HuH-7 (cell line): ENCODE measurements at places on chromosomes 4 and X.

- DNase-seq = no peak
These were observed 186.3 kb downstream of the NWD2 start for GRCh38 chr4:37430718-37431416.

GRCh38 chrX:270848-271367 is 10.3 kb upstream of the PLCXD1 start:
- no peak for DNase-seq

GRCh38 chr4:47203593-47203992 is 172.2 kb downstream of the GABRB1 start:
- DNase-seq = no peak

- DNase-seq = no peak
These were observed 3.8 kb downstream of the MBTPS2 start for GRCh38 chrX:21843179-21843578.

- no peak for DNase-seq
These were observed 193.7 kb upstream of the SPANXN4 start for GRCh38 chrX:142831961-142832530.

DNA sequence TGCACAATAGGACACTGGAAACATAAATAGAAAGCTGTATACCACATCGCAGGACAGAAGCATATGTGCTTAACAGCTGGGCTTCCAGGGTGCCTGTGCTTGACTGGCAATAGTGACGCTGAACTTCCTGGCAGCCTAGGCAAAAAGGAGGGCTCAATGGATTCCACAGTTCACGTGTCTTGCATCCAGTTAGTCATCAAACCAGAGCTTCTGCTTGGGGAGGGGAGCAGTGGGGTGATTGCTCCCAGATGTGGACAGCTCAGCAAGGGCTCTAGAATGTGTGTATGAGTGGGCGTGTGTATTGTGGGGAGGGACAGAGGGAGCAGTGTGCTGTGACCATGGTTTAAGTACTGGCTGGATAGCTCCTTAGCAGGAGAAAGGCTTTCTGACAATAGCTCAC is 2.3 kb downstream of the PRRG3 start:
- DNase-seq = no peak

DNA sequence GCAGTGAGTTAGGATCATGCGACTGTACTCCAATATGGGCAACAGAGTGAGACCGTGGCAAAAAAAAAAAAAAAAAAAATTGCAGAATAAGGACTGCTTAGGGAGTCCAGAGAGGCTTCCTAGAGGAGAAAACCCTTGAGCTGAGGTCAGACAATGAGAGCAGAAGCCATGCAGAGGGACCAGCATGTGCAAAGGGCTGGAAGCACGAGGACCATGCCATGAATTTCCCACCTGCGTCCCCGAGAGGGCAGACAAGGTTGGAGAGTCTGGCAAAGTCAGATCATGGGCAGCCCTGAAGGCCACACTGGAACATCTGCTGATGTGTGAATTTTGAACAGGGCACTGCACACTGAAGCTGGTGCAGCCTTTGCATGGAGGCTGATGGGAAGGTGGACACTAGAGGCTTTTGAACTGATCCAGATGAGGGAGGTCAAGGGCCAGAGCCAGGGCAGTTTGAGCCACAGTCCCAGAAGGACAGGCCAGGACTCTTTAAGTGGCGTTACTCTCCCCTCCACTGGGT is 6.5 kb upstream of the JAKMIP1 start:
- DNase-seq = no peak

DNA sequence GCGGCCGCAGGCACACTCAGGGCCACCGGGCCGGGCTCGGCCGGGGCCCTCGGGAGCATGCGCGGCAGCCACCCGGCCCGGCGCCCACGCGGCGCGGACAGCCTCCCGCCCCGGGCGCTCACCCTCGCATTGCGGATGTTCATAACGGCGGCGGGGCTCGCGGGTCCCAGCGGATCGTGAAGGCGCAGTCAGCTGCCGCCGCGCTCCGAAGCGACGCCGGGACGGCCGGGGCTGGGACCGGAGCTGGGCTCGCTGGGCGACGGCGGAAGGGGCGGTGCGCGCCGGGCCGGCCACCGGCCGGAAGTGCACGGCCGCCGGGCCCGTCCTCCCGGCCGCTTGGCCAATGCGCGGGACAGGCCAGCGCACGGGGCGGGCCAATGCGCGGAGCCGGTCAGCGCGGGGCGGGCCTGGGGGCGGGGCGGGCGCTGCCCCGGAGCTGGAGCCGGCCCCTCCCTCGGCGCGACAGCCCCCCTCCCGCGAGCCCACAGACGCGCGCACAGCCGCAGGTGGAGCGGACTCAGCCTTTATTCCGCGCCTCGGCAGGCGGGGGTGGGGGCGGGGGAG is at the start of gene NAA10:
TSS of gene NAA10 (minus strand) at position 276 of the 564 bp plus-strand sequence. CDS start at position 143, 133 bp downstream.
- DNase-seq = peak; percentile 78

- DNase-seq = no peak
These were observed 42.5 kb downstream of the LAMP2 start for GRCh38 chrX:120426599-120426998.

DNA sequence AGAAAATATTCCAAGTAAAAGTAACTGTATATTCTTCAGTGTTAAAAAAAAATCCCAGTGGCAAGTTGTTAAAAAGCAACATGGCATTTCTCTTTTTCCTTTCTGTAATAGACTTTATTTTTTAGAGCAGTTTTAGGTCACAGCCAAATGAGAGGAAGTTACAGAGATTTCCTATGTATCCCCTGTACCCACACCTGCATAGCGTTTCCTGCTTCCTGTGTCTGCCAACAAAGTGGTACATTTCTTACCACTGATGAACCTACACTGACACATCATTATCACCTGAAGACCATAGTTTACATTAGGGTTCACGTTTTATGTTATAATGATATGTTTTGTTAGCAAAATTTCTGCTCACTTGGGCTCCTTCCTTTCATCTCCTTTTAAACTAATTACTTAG is 124.7 kb downstream of the GPAT3 start:
- DNase-seq = no peak

- DNase-seq = no peak
These were observed 107.9 kb upstream of the ELOVL6 start for GRCh38 chr4:110306303-110306702.

- no peak for DNase-seq
These were observed 563.1 kb downstream of the INPP4B start for GRCh38 chr4:142282870-142283431.

DNA sequence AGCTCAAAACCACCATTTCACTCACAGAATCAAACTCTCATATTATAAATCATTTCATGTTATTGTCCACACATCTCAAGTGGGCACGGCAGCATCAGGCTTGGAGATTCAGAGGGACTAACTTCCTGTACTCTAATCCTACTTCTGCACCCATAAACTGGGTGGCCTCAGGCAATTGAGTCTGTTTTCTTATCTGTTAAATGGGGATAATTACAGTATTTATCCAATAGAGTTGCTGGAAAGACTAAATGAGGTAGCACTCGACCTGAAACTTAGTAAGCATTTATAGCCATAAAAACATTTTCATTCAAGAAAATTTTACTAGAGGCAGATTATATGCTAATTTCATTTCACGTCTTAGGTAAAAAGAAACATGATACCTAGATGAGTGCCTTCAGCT is 13.0 kb downstream of the TBC1D1 start:
- no peak for DNase-seq

DNA sequence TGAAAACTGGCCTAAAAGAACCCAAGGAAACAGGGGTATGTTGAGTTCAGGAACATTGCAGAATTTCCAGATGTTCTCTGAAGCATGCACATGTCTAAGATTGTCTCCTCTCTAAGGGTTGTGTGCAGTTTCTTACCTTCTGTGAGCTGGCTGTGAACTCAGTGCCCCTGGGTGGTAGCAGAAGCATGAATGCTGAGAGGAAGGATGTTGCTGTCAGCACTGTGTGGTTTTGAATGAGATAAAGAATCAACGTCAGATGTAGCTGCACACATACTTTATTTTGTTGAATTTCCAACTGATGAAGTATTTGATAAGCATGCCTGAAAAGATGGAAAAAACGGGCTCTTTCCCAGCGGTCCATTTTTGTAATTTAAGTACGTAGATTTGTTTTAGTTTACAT is 23.8 kb upstream of the CD38 start:
- no peak for DNase-seq

DNA sequence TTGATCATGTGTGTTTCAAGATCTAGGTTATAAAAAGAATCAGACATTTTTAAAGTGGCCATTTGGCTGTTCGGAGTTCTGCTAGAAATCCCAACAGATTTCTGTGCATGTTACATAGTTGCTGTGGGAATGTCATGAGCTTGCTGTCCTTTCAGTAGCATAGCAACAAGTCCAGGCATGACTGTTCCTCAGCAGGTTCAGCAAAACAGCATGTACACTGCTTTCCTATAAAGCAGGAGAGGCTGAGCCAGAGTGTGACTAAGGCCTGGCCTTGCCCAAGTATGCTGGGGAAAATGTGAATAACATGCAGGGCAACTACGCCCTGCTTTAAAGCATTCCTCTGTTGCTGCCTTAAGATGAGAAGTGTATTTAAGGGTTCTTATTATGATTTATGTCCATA is 217.1 kb upstream of the SMIM31 start:
- DNase-seq = no peak

- no peak for DNase-seq
These were observed 15.7 kb downstream of the HELT start for GRCh38 chr4:185033950-185034349.

DNA sequence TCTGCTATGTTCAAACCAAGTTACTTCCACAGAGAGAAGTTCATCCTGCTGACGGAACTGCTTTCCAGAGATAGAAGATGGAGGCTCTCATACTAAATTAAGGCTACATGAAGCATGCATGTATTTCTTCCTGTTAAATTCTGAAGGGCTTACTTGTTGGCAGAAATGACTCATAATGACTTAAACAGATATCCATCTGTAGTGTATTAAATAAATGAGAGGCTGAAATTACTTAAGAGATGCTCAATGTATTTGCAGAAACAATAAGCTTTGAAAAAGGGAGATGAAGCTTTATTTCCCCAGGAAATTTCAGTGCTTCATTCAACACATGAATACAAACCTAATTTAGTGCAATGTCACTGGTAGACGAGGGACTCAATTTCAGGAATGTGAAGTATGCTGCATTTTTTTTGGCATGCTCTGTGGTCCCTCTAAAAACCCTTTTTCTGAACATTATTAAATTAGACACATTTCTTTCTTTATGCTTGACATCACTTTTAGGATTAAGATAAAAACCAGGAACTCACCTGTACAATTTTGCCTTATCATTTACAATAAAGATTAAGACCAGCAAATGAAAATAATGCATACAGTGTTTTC is 759.1 kb upstream of the POU3F4 start:
- DNase-seq = no peak

DNA sequence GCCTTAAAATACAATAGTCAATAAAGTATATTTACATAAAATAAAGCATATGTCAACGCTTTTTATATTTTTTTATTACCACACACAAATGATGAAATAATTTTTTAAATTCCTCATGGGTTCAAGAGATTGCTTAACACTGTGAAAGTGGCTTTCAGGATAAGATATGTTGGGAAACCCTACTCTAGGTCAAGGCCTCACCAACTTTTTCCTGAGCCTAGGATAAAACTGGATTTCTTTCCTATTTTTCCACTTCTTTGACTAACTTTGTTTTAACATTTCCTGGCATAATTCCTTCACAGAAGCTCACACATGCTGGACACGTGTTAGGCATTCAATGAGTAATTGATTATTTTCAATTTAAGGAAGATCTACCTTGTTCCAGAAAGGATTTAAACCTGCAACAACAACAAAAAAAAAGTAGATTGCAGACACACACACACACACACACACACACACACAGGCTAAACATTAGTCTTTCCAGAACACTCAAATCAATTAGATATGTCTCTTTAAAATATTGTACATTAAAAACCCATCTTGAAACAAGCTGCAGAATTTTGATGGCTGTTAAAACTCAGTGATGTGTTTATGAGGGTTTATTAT is 9.1 kb downstream of the KLB start:
- no peak for DNase-seq

DNA sequence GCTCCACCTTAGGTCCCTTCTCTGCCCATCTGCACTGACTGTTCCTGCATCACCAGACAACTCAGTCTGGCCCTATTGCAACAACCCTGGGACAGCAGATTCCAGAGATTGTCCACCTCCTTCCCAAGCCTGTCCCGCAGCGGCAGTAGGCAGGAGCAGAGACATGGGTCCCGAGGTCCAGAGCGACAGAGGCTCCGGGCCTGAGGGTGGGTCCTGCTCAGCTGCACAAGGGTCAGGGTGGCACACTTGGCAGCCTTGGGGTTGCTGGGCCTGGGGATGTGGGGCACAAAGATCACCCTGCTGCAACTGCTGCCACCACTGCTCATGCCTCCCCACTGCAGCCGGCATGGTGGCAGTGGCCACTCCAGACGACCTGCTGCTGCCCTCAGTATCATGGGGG is 674.5 kb downstream of the SH3BGRL start:
- DNase-seq = no peak

GRCh38 chrX:72057331-72057730 is 74.4 kb downstream of the RTL5 start:
- no peak for DNase-seq

GRCh38 chr4:47624031-47624441 is 139.0 kb downstream of the ATP10D start:
- DNase-seq = no peak

GRCh38 chr4:175048906-175049305 is 130.7 kb downstream of the ADAM29 start:
- DNase-seq = no peak

DNA sequence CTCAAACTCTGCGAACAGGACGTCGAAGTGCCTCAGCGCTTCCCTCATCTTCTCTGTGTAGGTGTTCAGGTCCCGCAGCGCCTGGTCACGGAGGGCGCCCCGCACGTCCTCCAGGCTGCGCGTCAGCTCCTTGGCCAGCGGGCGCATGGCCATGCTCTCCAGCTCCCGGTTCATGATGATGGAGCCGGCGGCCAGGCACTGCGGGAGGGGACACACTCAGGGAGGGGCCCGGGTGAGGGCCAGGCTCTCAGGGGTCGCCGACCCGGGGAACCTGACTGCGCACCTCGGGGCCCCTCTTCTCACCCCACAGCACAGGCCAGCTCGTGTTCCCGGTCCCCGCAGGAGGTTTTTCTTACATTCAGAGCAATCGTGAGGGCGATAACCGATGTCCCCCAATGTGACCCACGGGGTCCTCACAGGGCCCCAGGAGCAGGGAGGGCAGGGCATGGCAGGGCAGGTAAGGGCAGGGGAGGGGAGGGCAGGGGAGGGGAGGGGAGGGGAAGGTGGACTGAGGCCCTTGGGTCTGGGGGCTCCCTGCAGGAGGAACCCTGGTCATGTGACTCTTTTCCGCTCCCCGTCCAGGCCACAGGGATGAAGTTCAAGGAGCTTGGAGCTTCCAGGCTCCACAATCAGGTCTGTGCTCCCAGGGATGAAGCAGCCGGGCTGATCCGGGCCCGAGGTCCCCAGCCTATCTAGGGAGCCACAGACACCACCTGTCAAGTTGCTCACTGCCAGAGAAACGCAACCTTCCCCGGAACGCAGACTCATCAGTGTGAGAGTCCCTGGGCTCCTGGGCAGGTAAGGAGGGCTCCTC is 77.8 kb upstream of the MXD4 start:
- no peak for DNase-seq
